Stimulated activated CD8-positive, alpha-beta memory T cell treated with anti-CD3 and anti-CD28 coated beads, Interleukin-4, amount 100 ng/mL, for 1 hour (primary cell): ENCODE measurements at places on chromosomes 4 and X.

GRCh38 chr4:169791527-169792156, 33.9 kb upstream of the HPF1 start:
- no peak for DNase-seq

DNA sequence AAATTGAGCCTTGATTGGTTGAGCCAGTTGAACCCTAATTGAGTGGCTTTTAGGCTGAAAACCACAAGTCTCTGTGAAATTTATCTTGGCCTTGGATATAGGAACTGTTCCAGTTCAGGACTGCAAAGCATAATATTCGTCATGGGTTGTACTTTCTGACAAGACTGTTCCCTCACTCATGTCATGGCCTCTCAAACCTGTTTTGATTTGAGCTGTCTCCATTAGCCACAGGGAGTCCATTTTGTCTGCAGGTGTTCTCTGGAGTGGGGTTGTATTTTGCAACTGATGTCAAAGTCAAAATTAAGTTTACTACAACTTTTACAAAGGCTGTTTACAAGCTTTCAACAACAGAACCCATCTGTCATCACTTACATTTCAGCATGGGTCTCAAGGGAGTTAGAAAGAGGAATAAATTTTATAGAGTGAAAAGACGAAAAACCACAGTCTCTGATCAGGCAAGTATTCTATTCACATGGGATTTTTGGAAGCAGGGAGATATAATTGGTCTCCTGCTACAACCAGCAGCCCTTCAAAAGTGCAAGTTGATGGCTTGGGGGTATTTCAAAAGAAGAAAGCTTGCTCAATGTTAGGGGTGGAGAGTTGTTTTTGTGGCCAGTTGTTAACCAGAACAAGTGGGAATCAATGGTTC, 1716.3 kb downstream of the C4orf33 start:
- no peak for DNase-seq

DNA sequence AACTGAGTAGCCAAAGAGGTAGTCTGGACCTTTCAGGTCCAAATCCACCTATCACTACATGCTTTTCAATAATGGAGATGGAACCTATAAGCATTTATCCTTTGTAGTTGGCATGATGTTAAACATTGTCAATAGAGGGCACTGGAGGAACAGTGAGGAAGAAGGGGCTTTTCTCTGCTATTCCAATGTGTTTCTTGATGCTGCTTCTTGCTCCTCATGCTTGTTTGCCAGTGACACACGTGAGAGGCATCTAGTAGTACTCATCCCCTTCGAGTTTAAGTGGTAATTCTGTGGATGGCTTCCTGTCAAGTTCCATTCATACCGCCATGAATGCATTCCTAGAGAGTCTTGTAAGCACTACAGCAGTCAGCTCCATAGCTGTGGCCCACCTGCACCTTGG, 84.0 kb downstream of the NAA11 start:
- DNase-seq, result no peak

DNA sequence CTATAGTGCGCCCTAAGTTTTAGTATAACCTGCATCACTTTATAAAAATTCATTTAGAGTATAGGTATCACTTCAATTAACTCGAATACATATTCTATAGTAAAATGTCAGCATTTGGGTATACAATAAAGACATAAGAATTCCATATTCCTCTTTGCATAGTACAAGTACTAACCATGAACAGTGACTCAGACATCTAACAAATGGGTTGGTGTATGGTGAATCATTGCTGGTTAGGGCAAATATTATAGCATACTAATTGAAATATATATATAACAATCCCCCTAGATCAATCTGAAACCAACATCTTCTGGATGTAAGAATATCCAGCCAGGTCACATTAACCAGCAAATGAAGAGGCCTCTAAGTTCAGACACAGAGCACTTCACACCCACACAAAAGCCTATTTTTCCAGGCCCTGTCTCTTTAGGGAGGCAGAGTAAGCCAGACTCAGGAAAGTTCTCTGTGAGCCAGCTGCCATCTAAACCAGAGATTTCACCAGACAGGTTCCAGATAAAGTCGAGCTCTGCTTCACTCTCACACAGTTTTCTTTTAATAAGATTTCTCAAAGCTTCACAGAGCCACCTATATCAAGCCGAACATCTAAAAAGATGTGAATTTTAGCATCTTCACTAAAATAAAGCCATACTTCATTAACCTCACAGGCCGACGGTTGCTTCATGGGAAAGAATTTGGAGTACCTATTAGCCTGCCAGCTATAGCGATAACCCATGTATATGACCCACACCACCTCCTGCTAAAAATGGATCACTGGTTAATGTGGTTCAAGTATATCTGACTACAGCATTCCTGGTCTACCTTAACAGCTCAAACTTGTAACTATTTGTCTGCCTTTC, 200.0 kb upstream of the FTHL17 start:
- DNase-seq, result no peak

DNA sequence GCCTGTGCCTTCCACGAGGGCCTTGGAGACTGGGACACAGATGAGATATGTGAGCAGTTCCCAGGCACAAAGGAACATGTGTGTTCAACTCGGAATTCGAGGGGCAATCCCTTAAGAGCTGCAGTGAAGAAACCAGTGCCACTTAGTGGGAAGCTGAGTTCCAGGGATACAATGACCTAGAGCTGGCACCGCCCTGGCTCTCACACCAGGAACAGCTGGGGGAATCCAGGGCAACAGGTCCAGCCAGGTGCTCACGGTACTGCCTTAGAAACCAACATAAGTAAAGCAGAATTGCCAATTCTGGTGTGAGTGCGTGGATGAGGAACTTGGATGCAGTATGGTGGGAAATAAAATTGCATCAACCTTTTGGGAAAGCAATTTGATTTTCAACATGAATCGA, 122.9 kb downstream of the AFAP1 start:
- DNase-seq, result no peak

DNA sequence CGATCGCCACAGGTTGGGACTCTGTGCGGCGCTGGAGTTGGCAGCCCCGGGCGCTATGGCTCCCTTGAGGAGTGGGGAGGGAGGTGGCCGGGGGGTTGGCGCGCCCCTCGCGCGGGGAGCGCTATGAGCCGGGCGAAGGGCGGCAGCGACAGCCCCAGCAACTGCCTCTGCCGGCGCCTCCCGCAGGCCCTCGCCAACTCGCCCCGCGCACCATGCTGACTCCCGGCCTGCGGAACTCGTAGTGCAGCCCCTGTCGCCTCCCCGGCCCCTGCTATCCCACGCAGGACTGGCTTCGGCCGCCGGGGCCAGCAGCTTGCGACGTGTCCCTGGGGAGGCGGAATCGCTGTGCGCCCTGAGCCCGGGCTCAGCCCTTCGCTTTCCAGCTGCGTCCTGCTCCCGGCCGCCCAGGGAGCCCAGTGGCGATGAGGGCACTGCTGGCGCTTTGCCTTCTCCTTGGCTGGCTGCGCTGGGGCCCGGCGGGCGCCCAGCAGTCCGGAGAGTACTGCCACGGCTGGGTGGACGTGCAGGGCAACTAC, 415 bp downstream of the SHISA3 start:
- no peak for DNase-seq

GRCh38 chrX:132737743-132738142, 220.7 kb downstream of the HS6ST2 start:
- DNase-seq, result no peak

- DNase-seq, result no peak
Measured at GRCh38 chrX:147180886-147181285, 366.3 kb upstream of the CXorf51A start.

DNA sequence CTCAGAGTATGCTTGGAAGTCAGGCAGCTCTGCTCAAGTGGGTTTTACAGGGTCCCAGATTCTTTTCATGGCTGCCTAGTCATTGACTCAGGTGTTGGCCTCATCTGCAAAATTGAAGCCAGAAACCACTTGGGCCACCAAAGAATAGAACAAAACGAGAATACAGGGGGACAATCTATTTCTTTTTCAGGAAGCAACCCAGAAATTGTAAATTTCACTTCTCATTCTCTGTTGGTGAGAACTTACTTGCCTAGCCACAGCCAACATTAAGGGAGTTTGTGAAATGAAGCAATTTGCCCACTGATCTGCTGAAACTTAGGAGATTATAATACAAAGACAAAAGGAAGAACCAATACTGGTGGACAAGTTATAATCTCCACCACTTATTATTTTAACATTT, 8.6 kb upstream of the TKTL2 start:
- DNase-seq, result no peak

- DNase-seq, result no peak
Measured at GRCh38 chr4:93351846-93352245, 476.7 kb upstream of the ATOH1 start.

GRCh38 chr4:67721770-67722597, 21.0 kb upstream of the UBA6 start:
- no peak for DNase-seq

GRCh38 chr4:96035727-96036126, 195.8 kb downstream of the PDHA2 start:
- no peak for DNase-seq

DNA sequence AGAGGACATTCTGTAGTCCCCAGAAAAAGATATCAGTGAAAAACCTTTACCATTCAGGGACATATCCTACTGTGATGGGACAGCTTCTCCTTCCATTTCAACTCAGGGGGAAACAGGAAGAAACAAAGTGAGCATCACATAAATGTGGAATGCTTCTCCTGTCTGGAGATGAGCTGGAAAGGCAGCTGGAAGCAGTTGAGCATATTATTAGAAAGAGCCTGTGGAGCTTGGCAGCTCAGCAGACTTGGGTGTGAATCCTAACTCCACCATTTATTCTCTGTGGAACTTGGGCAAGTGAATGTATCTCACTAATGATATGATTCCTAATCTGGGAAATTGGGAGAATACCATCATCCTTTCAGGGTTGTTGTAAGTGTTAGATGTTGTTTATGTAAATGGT, 232.1 kb upstream of the F9 start:
- DNase-seq, result no peak

DNA sequence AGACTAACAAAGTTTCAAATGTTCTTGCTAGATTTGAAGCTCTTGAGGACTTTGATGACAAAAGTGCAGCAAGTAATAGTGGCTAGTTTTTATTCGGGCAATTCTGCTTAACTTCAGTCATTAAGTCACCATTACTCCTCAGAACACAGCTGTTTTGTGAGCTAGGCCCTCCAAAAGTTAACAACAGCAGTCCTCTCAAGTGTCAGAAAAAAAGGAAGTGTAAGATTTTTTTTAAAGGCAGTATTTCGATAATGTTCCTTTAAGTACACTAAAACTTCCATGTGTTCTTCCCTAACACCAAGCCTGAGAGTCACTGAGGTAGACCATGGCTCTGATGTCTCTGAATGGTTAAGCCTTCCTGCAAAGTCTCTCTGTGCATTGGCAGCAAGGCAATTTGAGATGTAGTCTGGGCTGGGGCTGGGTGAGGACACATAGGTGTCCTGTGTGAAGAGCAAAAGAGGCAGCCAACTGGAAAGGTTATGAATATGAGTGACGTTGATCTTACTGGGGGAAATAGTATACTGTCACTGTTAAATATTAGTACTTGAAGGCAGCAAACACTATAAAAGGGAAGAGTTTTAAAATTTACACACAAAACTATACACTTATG, 174.0 kb upstream of the MAP3K15 start:
- no peak for DNase-seq

DNA sequence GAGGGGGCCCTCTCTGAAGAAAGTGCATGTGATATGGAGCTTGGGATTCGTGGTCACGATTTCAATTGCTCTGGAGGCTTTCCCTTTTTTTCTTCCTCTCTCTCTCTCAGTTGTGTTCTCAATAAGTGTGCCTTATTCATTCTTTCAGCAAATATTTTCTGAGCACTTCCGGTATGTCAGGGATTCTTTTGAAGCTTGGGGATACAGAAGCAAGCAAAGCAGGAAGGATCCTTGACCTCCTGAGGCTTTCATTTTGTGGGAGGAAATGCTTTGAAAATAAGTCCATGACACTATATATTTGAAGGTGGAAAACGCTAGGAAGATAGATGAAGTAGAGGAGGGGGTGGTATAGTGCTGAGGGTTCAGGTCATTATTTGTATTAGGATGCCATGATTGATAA, 12.6 kb upstream of the GABRE start:
- no peak for DNase-seq

DNA sequence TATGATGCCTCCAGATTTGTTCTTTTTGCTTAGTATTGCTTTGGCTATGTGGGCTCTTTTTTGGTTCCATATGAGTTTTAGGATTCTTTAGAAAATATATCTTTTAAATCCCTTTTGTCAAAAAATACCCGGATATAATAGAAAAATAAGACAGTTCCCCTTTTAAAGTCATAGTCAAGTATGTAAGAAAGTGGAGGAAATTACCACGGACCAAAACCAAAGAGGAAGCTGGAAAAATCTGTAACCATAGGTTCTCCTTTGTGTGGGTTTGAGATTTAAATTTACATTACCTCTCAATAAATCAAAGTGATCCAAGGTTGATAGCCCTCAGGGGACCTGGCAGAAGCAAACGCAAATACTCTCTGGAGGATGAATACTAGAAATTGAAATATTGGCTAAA, 58.3 kb upstream of the PACRGL start:
- DNase-seq, result no peak

- no peak for DNase-seq
Measured at GRCh38 chr4:184287697-184288255, 70.1 kb upstream of the ENPP6 start.

DNA sequence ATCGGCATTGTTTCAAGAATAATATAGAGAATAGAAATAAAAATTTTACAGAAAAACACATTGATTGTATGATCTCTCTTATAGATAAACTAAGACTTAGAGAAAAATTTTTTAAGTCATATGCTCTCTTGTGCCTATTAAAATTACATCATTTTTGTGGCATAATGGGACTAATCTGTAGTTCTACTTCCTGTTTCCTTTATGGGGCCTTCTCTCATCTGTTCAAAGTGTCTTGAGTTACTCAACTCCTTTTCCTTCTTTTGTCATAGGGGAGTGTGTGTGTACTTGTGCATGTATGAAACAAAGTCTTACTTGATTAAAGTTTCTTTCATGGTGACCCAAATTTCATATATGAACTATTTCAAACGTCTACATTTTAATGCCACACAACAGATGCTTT, 1448.9 kb upstream of the TENM3 start:
- DNase-seq, result no peak
